NCI-H1417 treated with DMSO at 0.1 percent for 48 hours (cell line): ENCODE measurements at places on chromosomes 3 and 15.

DNA sequence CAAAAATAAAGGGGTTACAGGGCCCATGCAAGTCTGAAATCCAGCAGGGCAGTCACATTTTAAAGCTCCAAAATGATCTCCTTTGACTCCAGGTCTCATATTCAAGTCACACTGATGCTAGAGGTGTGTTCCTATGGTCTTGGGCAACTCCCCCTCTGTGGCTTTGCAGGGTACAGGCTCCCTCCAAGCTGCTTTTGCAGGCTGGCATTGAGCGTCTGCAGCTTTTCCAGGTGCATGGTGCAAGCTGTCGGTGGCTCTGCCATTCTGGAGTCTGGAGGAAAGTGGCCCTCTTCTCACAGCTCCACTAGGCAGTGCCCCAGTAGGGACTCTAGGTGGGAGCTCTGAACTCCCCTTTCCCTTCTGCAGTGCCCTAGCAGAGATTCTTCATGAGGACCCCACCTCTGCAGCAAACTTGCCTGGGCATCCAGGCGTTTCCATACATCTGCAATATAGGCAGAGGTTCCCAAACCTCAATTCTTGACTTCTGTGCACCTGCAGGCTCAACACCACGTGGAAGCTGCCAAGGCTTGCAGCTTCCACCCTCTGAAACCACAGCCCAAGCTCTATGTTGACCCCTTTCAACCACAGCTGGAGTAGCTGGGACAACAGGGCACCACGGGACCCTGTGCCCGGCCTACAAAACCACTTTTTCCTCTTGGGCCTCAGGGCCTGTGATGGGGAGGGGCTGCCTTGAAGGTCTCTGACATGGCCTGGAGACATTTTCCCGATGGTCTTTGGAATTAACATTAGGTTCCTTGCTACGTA, 80.1 kb upstream of the PLSCR5 start:
- DNase-seq: no peak

DNA sequence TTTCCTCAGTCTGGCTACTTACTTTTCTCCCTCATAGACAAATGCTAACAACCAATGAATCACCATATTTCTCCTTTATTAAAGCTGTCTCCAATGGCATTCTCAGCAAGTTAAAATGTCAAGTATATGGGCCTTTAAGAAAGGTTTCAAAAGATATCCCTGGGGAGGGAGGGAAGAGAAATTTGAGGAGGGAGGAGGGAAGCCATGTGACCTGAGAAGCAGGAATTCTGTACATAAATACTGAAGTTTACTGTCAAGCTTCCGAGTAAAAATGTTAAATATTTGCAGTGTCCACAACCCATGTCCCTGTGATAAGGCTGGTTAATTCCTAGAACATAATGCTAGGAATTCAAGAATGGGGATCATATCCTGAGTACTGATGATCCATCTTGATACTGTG, 175.9 kb downstream of the CNTN4 start:
- no peak for DNase-seq

- no peak for DNase-seq
Observed at GRCh38 chr3:55823001-55823400, 335.9 kb upstream of the WNT5A start.

DNA sequence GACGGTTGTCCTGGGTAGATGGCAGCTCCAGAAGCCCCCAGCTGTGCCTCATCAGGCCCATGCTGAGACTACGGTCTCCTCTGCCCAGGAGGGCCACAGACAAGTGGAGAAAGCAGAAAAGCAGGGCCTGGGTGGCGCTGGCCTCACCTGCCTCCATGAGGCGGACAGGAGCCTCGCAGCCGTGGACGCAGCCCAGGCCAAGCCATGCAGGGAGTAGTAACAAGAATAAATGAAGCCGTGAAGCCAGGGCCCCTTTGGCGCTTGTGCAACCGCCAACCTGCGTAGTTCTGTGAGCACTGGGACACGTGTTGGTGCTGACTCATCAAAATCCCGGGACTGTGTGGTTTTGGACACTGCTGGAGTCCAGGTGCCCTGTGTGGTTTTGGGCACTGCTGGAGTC, 12.3 kb upstream of the MUC4 start:
- DNase-seq: no peak

DNA sequence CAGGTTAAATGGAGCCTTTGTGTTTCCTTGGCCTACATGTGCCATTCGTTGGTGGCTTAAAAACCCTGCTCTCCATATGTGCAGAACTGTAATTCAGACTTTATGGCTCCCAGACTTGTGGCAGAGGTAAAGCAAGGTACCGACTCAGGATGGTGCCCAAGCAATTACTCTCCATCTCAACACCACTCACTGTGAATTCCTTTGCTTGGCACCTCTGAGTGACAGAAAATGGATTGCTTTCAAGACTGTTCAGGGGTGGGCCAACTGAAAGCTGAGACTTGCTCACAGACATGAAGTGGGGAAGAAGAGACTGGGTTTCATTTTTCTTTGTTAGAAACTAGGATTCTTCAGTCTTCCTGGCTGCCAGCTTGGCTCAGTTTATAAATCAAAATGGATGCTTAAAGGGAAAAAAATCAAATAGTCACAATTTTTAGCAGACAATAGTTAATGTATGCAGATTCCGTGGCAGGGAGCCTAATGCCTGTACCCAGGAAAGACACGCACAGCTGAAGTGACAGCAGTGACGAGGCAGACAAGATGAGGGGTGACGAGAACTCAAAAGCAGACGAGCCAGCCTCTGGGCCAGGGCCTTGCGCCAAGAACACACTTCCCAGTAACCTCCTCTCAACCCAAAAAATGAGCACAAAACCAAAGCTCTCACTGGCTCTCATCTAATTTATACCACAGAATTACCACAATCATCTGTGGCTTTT, 207.9 kb upstream of the SLC2A2 start:
- no peak for DNase-seq

DNA sequence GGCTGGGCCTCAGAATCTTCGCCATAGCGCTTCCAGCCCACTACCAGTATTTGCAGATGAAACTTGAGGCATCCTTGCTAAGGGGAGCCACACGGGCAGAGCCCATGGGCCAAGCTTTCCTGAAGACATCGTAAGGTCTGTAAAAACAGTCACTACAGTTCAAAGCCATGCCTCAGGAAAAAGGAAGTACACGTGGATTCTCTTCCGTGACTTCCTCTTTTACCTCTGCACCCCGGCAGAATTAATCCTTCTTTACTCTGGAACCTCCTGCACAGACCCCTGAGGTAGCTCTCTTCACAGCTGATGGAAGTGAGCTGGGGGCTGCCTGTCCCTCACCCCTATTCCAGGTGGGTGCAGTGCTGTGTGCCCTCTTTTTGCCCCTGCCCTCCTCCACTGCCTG, 129.2 kb downstream of the CHDH start:
- DNase-seq: no peak

GRCh38 chr3:195010551-195011100, 260.3 kb downstream of the XXYLT1 start:
- DNase-seq: no peak

- DNase-seq: no peak
Observed at GRCh38 chr3:115072265-115073021, 74.6 kb downstream of the ZBTB20 start.

DNA sequence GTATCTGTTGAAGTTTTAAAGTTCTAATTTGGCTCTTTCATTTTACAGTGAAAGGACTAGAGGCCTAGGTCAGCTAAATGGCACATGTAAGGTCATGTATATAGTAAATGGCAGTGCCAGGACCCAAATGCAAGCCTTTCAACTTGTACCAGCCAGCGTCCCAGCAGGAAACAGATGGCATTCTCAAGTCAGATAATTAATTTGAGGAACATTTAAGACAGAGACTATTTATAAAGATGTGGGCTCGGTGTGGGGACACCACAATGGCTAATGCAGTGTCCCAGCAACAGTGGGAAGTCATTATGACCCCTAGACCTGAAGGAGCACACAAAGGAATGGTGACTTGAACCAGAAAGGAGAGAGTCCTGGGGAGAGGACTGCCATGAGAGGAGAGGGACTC, 6.1 kb downstream of the MINDY4B start:
- DNase-seq: no peak

DNA sequence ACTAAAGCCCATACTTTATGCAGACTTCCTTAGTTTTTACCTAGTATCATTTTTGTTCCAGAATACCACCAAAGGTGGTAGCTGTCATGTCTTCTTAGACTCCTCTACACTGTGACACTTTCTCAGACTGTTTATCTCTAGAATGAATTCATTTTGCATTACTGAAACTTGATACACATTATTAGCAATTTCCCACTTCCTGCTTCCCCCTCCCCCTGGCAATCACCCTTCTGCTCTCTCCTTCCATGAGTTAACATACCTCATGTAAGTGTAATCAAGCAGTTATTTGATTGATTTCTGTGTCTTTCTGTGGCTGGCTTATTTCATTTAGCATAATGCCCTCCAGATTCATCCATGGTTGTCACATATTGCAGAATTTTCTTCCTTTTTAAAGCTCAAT, 204.9 kb downstream of the STAG1 start:
- no peak for DNase-seq

DNA sequence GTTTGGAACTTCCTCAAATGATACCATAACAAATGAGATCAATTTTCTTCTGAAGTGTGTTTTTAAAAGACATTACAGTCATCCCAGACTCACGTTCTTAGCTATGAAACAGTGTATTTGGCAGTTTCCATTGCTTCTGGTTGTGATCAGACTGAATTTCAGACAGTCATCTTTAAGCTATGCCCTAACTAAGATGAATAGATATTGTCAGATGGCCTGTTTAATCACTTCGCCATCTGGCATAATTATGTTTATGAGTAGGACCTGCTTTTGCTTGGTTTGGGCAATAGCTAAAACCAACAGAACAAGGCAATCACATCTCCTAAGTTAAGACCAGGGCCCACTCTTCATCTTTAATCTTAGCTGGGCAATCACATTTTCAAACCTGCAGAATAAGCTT, 313.1 kb downstream of the SV2B start:
- DNase-seq: no peak

- DNase-seq: no peak
Observed at GRCh38 chr3:190026154-190026553, 94.5 kb downstream of the P3H2 start.

DNA sequence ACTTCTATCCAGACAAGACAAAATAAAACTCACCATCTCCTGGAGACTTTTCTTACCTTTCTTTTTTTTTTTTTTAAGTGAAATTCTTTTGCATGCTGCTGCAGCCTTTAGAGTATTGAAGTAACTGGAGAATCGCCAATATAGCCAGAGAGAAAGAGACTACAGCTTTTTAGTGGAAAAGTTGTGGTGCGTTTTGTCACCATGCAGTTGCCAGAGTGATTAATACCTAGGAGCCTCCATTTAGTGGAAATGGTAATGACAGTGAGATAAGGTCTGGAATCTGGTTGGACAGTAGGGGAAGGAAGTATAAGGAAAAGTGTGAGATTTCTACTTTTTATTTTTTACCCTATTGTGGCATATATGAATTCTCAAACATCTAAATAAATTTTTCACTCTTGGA, 18.1 kb upstream of the PARP14 start:
- no peak for DNase-seq

DNA sequence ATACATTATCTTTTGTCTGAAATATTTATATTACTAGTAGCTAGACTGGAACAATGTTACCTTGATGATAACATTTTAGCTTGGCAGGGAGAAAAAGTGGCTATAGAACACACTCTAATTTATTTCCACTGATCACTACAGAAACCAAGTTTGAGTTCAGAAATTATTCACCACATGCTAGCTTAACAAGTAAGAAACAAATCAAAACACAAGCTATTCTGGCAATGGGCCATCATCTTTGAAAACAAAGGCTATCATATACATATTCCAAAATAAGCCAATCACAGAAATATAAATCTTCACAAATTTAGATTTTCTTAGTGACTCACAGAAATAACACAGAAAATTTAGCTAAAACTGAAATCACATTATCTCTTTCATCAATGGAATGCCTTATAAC, 17.1 kb downstream of the AQR start:
- DNase-seq: no peak

GRCh38 chr3:57951066-57951882, 56.9 kb upstream of the FLNB start:
- DNase-seq: no peak

DNA sequence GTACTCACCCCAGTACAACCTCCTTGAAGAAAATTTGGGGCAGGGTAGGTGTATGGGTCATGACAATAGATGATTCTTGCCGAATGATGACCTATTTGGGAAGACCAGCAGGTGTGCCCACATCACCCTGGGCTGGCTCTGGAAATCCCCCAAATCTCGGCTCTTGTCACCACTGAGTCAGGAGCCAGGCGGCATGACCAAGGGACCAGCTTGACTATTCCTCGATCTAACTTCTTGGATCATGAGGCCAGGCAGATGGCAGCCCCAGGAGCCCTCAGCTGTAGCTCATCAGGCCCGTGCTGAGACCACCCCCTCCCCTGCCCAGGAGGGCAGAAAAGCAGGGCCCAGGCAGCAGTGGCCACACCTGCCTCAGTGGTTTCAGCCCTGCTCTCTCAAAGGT, 9.2 kb upstream of the MUC4 start:
- DNase-seq: no peak

DNA sequence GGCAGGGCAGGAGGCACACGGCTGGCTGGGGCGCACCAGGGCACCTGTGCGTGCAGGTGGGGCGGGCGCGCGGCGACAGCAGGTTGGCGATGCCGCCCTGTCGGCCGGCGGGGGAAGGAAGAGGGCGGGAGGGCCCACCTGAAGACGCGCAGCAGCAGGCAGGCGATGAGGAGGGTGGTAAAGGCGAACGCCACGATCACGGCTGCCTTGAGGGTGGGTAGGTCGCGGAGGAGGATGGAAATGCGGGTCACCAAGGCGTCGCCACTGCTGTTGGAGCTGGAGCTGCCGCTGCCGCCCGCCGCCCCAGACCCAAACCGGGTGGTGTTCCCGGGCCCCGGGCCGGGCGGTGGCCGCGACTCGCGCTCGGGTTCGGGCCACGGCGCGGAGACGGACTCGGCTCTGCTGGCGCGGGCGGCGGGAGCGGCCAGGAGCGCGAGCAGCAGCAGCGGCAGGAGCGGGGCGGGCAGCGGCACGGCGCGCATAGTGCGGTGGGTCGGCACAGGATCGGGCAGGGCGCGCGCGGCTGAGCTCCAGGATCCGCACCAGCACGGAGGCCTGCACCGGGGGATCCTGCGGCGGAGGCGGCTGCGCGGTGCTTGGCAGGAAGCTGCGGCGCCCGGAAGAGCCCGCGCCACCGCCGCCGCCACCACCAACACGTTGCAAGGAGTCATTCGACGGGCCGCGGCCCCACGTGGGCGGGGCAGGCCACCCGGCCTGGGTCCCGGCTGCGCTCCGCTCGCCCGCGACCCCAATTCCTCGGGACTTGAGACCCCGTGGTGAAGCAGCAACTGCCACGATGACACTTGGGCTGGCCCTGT, at the start of gene FAM174B:
Gene FAM174B (minus strand): TSS at position 598 of the 818 bp plus-strand sequence.
- DNase-seq: no peak

- no peak for DNase-seq
Observed at GRCh38 chr3:56469141-56469540, 874 bp upstream of the ERC2 start.

DNA sequence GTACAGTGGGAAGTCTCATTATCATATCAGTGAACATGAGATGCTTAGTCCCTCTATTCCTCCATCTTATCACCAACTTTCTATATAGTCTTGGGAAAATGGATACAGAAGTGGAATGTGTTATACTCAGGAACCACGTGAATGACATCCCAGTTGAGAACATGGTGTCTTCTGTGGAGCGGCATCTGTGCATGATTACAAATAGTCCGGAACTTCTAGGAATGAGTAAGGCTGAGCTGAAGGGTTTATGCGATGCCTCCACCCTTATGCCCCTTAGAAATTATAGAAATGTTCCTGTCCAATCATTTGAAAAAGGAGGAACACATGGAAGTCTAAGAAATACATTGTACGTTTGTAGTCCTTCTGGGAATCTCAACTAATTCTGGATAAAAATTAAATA, 64.8 kb upstream of the TMEM108 start:
- no peak for DNase-seq
